ENCODE measurements at places on chromosomes 16 and 17.

DNA sequence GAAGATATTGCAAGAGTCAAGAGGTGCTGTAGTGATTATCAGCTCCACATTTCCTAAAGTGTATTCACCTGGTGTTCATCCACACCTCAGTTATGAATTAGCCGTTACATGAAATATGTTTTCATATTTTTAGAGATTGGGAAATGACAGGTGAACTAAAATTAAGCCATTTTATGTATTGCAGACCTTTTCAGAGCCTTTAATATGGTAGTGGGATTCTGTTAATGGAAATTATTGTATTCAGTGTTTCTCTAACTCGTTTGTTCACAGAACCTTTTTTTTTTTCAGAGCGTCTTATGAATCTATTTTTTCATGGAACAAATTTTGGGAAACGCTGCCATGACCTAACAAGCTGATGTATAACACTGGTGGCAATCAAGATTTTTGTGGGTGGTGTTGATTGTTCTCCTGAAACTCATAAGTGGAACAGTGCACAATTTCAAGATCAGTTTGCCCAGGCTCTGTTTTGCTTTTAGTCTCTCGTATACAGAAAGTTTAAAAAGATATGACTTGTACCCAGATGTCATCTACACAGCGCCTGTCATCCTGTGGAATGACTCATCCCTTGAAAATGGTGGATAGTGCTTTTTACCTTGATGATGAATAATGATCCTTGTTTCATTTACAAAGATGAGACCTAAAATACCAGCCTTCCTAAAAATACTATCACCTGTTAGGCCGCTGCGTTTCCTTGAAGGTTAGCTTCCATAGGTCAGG lies 88.8 kb downstream of the ARHGAP44 start:
- no peak for DNase-seq

DNA sequence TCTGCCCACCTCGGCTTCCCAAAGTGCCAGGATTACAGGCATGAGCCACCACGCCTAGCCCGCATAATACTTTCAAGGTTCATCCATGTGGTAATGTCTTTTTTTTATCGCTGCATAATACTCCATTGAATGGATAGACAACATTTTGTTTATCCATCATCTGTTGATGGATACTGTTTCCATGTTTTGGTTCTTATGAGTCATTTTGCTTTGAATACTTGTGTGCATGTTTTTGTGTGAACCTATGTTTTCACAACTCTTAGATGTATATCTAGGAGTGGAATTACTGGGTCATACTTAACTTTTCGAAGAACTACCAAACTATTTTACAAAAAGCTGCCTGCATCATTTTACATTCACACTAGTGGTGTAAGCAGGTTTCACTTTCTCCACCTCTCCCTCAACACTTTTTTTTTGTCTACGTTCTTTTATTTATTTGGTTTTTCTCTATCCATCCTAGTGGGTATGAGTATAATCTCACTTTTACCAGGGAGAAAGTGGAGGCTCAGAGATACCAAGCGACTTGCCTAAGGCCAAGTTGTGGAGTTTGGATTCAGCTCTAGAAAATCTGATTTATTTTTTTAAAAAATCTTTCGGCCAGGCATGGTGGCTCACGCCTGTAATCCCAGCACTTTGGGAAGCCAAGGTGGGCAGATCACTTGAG lies 151.2 kb downstream of the CMIP start:
- no peak for DNase-seq

GRCh38 chr16:7026639-7027038 lies 306.0 kb upstream of the RBFOX1 start:
- no peak for DNase-seq

DNA sequence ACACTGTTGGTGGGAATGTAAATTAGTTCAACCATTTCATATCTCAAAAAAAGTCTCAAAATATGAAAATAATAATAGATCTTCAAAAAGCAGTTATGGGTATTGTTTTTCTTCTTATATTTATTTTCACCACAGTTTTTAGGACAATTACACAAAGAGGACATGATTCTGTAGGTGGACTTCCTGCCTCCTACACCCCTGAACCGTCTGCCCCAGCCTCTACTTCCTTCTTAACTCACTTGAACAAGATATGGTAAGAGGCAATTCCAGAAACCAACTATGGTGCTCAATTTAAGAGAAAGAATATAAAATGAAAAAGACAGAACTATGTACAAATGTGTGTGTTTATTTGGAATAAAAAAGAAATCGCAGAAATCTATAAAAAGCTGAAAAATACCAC lies 74.1 kb upstream of the MON1B start:
- DNase-seq = no peak

- DNase-seq = no peak
These were observed 111.4 kb upstream of the TOM1L1 start for GRCh38 chr17:54789101-54789880.

DNA sequence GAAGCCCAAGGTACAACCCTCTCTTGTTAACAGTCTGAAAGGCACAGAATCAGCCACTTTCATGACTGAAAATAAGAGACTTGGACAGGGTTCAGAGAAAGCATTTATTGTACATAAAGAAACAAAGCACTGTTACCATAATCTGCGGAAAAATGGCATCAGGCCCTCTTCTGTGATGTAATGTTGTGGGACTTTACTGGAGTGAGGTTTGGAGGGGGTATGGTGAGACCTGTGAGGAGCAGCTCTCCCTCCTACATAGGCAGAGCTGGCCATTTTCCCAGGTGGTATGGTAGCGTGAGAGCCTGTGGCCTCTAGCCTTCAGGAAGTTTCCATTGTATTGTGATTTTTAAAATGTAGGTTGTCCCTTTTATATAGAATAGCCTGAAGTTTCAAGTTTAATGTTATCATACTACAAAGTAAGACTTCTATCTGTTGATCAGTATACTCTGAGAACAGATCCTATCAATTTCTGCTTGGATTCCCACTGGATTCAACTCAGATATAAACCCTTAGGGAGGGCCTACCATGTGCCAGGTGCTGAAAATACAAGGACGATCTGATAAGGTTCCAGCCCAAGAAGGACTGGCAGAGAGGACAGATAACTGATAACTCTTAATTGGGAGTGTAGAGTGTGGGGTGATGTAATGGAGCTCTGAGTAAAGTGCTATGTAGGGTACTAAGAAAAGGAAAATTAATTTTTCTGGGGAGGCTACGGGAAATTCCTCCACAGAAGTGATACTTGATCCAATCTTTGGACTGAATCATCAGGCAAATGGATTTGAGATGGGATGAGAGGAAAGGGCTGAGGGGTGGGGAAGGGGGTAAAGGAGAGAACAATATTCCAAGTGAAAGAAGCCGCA lies 4.1 kb upstream of the YPEL2 start:
- DNase-seq = no peak

DNA sequence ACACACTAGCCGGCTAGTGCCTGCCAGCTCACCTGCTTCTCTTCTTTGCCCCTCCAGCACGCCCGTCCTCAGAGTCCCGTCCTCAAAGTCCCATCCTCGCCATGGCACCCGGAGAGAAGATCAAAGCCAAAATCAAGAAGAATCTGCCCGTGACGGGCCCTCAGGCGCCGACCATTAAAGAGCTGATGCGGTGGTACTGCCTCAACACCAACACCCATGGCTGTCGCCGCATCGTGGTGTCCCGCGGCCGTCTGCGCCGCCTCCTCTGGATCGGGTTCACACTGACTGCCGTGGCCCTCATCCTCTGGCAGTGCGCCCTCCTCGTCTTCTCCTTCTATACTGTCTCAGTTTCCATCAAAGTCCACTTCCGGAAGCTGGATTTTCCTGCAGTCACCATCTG lies 3.6 kb downstream of the SCNN1G start:
- DNase-seq = no peak

Measured in common myeloid progenitor, CD34-positive (primary cell).